ENCODE measurements at places on chromosomes 2 and 18.

GRCh38 chr2:173462892-173463840 lies 108.5 kb downstream of the CDCA7 start:
- no peak for DNase-seq

DNA sequence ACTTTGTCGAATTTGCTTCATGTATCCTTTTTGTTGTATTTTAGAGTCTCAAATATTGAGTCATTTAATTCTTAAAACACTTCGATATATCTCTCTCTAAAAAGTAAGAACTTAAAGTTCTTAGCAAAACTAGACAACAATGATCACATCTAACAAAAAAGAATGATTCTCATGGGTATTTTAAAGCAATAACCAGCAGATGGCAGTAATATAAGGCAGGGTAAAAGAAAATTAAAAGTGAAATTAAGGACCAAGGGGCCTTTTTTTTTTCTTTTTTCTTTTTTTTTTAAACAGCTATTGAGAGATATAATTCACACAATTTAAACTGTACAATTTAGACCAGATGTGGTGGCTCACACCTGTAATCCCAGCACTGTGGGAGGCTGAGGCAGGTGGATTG lies 9.9 kb upstream of the AOX1 start:
- no peak for DNase-seq

DNA sequence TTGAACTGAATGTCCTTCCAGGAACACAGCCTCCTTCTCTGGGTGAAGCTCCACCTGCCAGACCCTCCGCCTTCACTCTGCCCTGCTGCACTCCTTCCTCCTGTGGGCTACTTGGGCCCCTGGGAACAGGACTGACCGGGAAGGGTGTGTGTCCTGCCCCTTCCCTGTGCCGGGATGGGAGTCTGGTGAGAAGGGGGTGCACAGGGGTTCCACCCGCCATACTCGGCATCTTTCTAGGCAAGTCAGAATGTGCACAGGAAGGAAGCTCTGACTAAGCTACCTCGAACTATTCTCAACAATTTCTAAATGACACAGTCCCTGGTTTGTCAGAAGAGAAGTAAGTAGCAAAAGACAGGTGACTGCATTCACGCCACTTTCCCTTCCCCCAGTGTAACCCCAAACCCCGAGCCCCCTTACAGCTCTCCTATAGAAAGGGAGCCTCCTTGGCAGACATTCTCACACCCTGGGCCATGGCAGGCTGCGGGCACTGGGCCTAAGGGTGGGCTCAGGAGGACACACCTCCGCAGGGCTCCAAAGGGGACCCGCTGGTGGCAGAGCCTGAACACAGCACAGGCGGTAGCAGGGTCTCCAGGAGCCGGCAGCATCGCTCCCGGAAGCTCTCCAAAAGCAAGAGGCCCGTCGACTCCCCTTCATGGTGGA lies 184.1 kb downstream of the HDAC4 start:
- no peak for DNase-seq

DNA sequence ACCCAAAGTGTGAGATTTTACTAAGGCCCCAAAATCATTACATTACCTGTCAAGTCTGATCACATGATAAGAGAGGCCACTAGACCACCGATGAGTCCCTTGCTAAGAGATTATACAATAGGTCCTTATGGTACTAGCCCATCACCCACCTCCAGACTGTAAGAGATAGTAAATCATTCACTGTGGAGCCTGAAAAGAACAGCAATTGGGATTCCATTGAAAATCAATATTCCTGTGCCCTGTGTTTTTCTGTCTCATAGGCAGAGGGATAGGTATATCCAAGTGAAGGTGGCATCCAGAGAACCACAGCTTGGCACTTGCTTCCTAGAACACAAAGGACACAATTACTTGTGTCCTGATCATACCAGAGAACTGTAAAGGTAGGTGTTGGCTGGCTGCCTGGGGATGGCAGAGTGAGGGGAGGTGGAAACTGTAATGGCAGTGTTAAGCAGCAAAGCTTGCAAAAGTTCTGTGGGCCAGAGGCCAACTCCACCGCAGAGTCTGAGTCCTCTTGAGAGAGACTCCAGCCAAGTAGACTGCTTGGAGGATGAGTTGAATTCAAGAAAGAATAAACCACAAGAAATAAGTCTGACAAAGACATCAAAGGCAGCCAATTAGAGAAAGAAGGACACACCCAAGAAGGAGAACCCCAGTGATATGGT lies 102.0 kb upstream of the PIEZO2 start:
- DNase-seq = no peak

- no peak for DNase-seq
Measured at GRCh38 chr2:179876266-179876665, 14.9 kb upstream of the ZNF385B start.

- no peak for DNase-seq
Measured at GRCh38 chr2:219081096-219081495, 20.4 kb upstream of the IHH start.

- peak; percentile 2 for DNase-seq
Measured at GRCh38 chr18:73669297-73669696, 478.3 kb downstream of the FBXO15 start.

- DNase-seq = no peak
Measured at GRCh38 chr2:10449838-10450691, 1.9 kb upstream of the ODC1 start.

DNA sequence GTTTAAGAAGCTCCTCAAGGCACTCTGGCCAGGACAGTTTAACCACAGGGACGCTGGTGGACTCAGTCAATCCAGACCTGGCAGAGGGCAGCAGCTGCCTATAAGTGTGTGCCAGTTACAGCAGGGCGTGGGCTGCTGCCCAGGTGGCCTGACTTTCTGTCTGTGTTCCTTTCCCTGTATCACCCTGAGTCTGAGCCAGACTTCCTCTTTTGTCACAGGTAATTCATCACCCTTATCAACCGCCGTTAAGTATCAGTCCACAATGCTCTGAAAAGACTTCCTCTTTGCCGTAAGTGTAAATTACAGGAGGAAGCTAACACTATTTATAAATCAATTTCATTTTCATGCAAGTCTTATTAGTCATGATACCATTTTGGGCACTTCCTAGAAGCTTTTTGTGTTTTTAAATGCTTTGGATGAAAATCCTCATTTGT lies 7.0 kb downstream of the LPIN1 start:
- no peak for DNase-seq

DNA sequence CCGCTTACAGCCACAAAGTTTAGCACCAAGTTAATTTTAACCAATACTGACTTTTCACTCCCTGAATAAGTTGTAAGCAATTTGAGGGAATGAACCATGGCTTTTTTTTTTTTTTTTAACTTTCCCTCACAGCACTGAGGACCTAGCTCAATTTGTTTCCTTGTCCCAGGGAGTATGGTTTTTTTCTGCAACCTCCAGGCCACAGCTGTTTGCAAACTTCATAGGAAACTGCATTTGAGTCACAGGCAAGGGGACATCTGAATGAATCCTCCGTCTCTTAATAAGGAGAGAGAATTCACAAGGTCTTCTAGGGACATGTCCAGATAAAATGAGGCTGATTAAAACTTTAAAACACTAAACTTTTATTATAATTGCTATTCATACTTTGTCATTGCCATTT lies 181.5 kb downstream of the GFPT1 start:
- DNase-seq = no peak

DNA sequence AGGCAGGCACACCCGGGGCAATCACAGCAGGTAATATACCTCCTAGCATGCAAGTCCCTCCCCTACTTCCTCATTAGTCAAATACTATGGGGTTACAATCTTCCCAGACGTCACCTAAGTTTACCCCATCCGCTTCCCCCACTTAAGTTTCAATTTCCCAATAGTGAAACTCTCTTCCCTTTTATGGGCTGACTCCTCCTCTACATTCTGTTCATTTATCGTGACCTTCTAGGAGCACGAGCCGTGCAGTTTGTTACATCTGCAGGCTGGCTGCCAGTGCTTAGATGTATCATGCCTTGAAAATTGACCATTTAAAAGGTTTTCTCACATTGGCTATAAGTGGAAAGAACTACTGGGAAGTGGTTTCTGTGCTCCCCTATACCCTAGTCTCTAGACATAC lies 1357.8 kb upstream of the CRIM1 start:
- no peak for DNase-seq

DNA sequence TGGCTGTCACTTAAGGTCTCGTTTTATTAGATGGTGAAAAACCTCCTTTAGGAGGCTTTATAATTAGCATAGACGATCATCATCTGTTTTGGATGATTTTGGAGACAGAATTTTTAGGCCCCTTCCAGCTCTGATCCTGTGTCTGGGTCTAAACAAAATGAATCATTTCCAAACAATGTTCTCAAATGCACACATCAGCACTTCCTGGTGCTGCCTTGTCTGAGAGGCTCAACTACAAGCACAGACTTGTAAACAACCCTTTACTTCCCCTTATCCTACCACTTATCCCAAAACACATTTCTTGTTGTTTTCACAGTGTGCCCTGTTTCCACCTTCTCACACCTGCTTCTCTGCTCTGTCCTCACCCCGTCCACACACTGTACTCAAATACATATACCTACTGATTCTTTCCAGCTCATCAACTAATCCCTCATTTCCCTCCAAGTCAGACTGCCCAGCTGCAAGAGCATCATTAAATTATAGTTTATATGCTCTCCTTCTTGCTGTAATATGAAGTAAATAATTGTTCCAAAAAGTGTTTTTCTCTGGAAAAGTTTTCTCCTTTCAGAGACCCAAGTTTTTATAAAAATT lies 71.2 kb upstream of the COL3A1 start:
- no peak for DNase-seq

- no peak for DNase-seq
Measured at GRCh38 chr18:59939127-59939526, 39.3 kb downstream of the PMAIP1 start.

DNA sequence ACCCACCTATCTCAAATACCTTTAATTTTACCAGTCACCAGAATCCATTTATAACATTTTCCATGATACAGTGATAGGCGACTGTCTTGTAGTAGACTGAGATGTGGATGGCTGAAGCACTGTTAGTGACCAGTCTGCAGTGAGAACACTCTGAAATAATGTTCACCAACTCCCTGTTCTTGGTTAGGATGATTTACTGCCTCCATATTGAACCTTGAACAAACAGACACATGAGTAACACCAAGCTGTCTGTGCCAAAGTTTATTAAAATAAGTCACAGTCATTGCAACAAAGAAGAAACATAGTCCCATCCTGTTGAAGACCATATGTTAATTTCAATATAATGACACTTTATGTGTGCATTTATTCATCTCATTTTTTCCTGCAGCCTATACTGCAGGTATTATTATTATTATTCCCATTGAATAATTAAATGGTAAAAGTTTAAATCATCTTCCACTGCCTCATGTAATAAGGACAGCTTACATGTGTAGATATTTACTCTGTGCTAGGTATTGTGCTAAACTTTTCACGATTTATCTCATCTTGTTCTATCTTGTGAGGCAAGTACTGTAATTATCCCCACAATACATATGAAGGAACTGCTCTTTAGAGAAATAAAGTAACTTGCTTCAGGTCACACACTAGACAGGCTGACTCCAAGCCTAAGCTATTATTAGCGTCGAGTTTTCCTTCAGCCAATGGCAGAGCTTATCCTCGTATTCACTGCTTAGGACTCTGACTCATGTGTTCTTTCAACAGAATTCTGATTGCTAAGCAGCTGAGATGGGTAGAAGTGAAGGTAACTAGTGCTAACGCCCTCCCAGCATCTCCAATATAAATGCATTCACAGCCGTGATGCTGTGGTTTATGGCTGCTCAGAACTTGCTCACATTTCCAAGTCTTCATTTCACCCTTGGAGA lies 62.5 kb downstream of the ONECUT2 start:
- no peak for DNase-seq

DNA sequence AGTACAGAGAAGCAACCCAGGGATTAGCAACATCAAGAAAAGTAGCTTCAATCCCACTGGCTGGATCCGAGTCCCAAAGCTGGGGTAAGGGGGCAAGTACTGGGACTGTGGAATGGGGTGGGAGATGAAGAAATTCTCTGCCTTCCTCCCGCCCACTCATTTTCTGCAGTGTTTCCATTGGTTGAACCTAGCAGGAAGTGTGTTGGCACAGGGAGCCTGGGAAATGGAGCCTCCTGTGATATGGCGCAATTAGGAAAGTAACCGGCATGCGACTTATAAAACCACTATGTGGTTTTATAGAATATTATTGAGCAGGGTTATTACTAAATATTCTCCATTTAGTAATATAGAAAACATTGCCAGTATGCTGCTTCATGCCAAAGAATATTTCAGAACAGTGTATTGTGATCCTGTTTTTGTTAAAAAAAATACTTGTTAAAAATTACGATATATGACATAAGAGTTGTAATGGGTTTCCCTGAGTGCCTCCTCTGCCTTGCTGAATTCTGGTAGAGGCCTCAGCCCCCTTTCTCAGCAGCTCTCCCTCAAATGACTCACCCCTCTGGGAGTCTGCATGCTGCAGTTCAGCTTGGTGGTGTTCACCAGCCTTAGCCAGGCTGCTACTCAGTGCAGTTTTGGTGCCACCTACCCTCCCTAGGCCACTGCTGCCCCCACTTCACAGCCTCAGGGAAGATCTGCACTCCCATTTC lies 60.5 kb downstream of the HK2 start:
- no peak for DNase-seq

DNA sequence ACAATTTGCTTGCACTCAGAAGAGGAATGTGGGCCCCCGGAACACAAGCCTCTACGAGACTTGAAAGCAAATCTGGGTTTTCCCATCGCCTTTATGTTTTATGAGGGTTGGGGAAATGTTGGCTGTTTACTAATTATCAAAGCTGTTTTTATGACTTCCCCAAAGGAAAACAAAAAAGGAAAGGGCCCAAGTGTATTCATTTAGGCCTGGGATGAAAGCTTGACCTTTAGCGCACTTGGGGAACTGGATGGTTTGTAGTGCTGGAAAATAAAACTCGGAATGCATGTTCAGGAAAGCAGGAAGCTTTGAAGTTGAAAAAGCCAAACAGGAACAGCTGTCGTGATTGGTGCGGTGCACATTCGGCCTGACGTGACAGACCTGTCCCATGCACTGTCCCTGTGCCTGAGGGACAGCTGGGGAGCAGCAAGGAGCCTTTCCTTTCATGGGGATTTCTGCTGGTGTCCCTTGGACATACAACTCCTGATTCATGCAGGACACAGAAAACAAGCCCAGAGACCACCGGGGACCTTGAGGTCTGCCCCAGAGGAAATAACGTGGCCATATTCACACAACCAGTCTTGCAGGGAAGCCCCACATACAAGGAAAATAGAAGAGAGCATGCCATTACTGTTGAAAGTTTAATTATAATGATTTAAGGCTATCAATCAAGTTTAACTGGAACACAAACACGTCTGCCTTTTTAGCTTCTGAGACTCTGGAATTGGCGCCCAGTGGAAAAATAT lies 169.7 kb upstream of the APCDD1 start:
- no peak for DNase-seq

DNA sequence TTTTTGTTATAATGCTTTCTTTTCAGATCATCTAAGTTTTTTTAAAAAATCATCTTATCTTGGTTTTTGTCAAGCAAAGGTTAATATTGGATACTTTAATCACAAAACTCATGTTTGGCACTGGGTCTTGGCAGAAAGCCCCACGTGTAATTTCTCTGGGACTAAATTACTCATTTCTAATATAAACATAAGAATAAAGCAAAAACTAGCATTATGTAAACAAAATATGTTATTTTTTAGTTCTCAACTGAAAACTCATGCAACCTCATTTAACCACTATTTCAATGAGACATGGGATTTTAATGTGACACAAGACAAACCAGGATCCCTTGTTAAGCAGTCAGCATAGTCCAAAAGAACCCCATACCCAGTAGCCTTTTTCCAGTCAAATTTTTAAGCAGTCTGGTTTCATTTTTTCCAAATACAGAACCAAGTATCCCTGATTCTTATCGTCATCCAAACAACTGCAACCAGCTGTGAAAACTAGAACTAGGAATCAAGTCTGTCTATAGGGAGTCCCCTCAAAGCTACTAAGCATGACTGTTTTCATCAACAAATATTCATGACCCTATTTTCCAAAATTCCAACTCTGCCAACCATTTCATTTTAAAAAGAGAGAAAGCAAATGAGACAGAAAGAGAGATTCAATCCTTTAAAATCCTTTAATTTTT lies 27.1 kb downstream of the PID1 start:
- no peak for DNase-seq

All from midbrain (tissue), 1 donor.